ENCODE measurements at places on chromosomes 12 and 14. TPM values are rescaled to one million over a fixed set of nuclear protein-coding genes. Genes with fewer than 3 reads are reported as not detected.

RNASE7 gene
- not detected for total RNA-seq

LGR5 gene
- not detected for total RNA-seq

SLC6A13 gene
- total RNA-seq: not detected

TMEM106C gene
- 63.4 TPM for total RNA-seq

NOVA1 gene
- total RNA-seq: 7.3 TPM

BLOC1S1 gene
- 154 TPM for total RNA-seq

PTPRO gene
- total RNA-seq: 0.17 TPM

HOXC10 gene
- total RNA-seq: not detected

MORN3 gene
- total RNA-seq: 0.63 TPM

TMCC3 gene
- total RNA-seq: 0.47 TPM

KITLG gene
- total RNA-seq: 69.2 TPM

FRMD6 gene
- total RNA-seq: 173 TPM

RERG gene
- not detected for total RNA-seq

TSHR gene
- not detected for total RNA-seq

PRIMA1 gene
- total RNA-seq: not detected

MYF6 gene
- total RNA-seq: not detected
